ENCODE measurements at places on chromosomes 2 and 18.

DNA sequence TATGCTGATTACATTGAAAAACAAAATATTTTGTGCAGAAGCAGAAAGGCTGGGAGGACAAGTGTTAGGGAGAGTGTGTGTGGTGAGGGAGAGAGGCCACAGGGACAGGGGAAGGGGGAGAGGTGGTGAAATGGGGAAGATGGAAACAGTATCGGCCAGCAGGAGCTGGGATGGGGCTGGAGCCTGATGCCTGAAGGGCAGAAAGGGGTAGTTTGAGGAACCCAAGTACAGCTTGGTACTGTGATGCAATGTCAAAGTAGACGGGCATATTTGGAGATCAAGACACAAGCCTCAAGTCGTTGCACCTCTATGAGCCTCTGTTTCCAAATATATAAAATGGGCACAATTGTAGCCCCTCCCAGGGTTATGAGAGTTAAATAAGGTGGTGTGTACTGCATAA lies 152.1 kb downstream of the LPIN1 start:
- H3K27me3 ChIP-seq: no peaks in the 10 kb centered on the region
- H3K27ac ChIP-seq: no peak overlapping the region
- no peak overlapping the region for H3K4me3 ChIP-seq

DNA sequence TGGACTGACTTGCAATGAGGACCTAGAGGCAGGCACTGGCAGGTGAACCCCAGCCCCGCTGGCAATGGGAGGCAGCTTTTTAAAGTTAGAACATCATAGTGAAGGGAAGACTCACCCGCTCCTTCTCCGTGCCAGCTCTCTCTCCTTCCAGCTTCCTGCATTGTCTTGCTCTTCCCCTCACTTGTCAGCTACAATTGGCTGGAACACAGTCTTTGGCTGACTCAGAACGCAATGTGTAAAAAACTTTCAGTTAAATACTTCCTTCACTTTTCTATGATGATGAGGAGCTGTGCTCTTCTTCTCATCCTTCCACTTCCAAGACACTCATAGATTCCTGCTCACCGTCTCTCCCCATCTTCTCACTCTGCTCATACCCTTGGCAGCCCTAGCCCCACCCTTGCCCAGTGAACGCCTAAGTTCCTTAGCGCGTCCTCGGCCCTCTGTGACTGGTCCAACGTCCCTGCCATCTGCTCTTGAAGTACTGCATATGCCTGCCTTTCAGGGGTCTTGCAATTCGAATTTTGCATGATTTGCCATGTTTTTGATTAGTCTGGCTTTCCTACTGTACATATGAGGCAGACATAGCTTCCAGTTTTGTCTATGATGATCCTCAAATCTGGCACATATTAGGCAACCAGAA lies 118.0 kb upstream of the TMEM200C start:
- no peak for DNase-seq
- H3K27me3 ChIP-seq: peaks cover 2% of the 10 kb centered on the region
- no peak overlapping the region for H3K27ac ChIP-seq

DNA sequence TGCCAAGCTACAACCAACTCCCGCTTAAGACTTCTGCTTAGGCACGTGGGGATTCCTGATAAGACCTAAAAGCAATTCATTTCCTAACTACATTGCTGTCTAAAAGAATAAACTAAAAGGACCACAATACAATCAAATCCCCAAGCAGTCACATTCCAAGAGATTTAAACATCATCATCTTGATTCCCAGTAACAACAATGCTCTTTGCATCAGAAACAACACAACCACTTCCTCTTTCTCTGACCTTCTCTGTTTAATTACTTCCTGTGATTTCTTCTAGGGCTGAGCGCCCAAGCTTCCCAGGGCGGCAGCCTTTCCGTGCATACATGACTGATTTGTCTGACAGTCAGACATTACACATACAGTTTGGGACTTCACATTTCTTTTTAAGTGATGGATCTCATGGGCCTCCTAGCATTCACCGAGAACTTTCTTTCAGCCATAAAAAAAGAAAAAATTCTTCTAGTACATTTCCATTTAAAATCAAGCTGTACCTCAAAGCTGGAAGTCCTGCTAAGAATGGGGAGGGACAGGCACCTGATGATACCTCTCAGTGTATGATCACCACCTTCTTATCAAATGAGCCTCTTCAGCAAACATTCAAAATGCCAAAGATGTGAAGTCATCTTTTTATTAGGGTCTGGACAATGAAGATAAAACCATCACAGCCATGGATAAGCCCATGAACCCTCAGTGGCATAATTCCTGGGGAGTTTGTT lies 11.5 kb downstream of the SPRED2 start:
- no peaks in the 10 kb centered on the region for H3K27me3 ChIP-seq
- DNase-seq: no peak

DNA sequence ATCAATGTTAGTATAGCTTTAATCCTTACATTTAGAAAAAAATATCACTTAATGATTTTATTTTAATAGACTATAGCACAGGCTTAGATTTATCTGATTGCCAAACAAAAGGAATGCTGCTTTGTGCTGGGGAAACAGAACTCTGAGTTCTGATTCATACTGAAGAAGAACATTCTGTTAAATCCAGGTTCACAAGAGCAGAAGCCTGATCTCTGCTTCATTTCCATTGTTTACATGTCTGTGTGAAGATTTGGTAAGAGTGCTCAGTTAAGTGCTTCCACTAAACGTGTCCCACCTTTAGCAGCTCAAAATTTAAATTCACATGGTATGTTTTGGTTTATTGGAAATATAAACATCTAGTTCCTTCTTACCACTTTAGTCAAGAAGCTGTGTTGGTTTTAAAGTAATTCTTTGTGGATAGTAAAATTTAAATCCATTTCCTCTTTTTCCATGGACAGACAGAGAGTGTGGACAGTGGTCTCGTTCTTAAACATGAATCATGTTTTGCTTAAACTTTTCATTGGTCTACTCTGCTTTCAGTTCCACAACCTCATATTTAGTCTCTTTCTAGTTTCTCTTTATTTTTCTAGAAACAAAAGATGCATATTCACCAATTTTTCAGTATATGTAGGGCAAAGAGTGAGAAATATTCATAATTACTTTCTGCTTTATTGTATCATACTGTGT lies 59.1 kb downstream of the NYAP2 start:
- no peak overlapping the region for H3K27ac ChIP-seq
- H3K36me3 ChIP-seq: no peaks in the 10 kb centered on the region
- H3K4me1 ChIP-seq: peaks cover 6% of the 10 kb centered on the region
- DNase-seq: no peak

Data from H1 (cell line).